Activated CD4-positive, alpha-beta T cell treated with anti-CD3 and anti-CD28 coated beads for 48 hours (primary cell): ENCODE measurements at places on chromosomes 7 and 10.

GRCh38 chr10:98956576-98957260 lies 278.9 kb downstream of the HPSE2 start:
- no peak for DNase-seq

DNA sequence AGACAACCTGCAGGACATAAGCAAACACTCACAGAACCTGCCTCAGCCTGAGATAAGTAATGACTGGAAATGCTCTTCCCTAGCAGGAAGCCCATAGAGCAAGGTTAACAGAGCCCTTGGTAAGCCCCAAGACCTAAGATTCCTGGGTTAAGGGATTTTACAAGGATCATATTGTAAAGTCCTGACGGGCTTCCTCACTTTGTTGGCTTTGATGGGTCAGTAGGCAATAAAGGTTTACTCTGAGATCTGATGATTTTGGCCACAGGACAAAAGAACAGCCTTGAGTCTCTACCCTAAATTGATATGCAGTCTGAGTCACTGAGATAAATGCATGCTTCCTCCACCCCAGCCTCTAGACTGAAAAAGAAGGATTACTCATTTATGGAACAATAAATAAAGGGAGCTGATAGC lies 270.8 kb downstream of the HTR7 start:
- no peak for DNase-seq

- DNase-seq, result no peak
Observed at GRCh38 chr7:8177109-8177933, 84.6 kb downstream of the ICA1 start.

DNA sequence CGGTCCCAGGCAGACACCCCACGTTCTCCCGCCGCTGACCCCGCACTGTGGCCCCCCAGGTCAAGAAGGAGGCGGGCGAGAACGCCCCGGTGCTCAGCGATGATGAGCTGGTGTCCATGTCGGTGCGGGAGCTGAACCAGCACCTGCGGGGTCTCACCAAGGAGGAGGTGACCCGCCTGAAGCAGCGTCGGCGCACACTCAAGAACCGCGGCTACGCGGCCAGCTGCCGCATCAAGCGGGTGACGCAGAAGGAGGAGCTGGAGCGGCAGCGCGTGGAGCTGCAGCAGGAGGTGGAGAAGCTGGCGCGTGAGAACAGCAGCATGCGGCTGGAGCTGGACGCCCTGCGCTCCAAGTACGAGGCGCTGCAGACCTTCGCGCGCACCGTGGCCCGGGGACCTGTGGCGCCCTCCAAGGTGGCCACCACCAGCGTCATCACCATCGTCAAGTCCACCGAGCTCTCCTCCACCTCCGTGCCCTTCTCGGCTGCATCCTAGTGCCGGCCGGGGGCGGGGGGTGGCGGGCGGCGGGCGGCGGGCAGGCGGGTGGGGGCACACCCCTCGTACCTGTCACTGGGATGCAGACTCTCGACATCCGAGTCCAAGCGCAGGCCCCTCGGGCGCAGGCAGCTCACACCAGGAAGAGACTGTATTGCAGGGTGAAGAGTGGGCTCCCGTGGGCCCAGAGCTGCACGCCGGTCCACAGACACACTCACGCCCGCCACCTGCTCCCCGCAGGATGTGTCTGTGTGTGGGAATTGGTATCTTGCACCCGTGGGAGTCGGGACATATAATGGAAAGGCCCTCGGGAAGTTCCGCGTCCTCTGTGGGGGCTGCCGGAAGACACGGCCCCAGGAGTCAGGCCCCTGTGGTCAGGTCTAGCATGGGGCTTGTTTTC lies 9.6 kb downstream of the MAFK start:
- DNase-seq, result no peak

GRCh38 chr7:73856941-73857340 lies 4.0 kb upstream of the TMEM270 start:
- DNase-seq, result no peak

DNA sequence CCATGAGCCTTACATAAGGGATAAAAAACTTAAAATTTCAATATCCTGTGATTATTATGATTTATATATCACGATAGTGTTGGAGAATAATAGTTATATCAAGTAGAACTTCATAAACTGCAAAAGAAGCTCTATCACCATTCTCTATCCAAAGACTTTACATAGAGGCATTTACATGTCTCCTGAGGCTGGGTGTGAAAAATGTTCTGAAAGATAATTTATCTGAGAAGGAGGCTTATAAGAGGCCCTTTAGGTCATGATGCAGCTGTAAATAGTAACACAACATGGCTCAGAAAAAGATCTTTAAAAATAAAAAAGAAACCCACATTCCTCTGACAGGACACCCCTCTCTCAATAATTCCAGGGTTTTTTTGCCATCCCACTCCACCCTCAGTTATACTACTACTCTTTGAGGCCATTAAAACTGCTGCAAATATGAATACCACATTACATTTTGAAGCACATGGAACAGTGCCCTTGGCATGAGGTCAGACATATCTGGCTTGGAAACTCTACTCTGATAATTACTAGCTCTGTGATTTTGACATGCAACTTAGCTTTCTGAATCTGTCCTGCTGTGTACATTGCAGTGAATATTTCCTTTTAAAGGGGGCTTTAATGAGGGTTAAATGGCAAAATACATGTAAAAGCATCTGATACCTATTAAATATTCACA lies 55.5 kb downstream of the SLC16A12 start:
- DNase-seq, result no peak

GRCh38 chr10:91632671-91633550 lies at the start of gene PPP1R3C:
PPP1R3C (minus strand) TSS chr10:91633071; CDS start chr10:91632969, 102 bp downstream.
- DNase-seq, result peak; percentile 74

- DNase-seq, result no peak
Observed at GRCh38 chr7:139647814-139648390, 124.4 kb downstream of the CLEC2L start.

GRCh38 chr7:64541438-64542359 lies 21.2 kb downstream of the ZNF680 start:
- DNase-seq, result no peak

DNA sequence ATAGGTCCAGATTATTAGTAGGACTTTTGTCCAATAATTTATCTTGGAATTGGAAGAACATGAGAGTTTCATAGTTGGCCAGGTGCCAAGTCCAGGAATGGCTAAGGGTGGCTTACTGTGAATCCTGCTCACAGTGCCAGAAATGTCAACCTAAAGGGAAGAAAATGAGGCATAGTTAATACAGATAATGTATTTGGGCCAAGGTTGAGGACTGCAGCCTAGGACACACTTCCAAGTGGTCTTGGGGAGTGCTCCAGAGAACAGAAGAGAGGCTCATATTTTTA lies 78.2 kb downstream of the MAPK8 start:
- DNase-seq, result no peak

- DNase-seq, result no peak
Observed at GRCh38 chr7:107744345-107744750, 406 bp downstream of the CBLL1 start.

GRCh38 chr7:47028284-47028683 lies 553.6 kb downstream of the TNS3 start:
- DNase-seq, result no peak

DNA sequence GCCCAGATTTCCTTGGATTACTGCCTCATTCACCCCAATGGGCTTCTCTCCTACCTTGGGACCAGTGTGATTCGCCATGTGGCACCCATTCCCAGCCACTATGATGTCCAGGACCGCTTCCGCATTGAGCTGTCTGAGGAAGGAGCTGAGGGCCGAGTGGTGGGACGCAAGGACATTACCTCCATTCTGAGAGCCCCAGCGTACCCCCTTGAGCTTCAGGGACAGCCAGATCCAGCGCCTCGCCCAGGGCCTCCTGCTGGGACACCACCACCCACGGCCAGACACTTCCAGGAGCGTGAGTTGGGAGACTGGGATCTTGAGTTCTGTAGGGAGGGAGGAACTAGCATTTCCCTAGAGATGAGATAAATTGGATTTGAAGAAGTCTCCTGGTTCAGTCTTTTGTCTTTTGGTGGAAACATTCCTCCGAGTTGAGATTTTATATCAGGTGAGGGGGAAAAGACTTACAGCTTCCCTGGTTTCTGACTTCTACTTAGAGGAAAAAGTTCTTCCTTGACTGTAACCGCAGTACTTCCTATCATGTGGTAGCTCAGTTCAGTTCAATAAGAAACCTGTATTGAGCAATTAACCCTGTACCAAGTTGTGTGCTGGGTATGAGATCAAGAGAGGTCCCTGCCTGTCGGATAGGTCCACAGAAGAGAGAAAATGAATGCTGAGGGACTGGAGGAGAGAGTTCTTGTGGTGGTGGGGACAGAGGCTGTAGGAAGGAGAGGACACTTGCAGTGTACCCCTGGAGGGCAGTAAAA lies 1.3 kb downstream of the MOSPD3 start:
- DNase-seq, result no peak

- no peak for DNase-seq
Observed at GRCh38 chr7:75045881-75046280, 27.7 kb downstream of the RCC1L start.

- peak; percentile 26 for DNase-seq
Observed at GRCh38 chr7:32588657-32589056, 93.4 kb downstream of the AVL9 start.

- DNase-seq, result peak; percentile 70
Observed at GRCh38 chr7:140229591-140230515, 53.1 kb upstream of the KDM7A start.

- DNase-seq, result no peak
Observed at GRCh38 chr10:66943590-66943989, 17.8 kb downstream of the LRRTM3 start.

DNA sequence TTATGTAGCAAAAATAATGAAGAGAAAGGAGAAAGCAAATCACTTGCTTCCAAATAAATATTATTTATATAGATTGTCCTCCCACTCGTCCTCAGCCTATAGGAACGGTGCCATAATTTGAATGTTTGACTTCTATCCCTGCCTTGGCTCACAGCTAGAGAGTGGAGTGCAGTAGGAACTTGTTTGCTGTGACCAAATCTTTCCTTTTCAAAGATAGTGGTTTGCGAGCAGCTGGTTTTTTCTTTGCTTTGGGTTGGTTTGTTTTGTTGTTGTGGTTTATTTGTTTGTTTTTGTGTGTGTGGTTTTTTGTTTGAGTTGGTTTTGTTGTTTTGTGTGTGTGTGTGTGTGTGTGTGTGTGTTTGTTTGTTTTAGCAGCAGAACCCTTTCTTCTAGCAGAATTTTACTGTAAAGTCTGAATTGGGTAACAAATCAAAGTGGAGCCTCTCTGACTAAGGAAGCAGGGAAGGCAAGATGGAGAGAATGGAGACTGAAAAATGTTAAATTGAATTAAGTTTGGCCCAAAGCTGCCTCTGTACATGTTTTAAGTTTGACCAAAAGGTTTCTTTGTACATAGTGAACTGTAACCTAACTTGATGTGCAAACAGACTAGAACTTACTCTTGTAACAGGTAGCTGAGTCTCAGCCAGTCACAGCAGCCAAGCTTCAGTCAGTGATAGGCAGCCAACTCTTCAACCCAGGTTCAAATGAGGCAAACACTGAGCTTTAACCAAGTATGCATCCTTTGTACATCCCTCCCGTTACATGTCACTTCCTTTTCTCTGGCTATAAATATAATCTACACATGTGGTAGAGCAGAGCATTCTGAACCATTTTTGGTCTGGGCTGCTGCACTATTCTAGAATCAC lies 149.5 kb upstream of the LRGUK start:
- no peak for DNase-seq

- no peak for DNase-seq
Observed at GRCh38 chr7:15586266-15586665, 24.5 kb upstream of the AGMO start.

GRCh38 chr7:101898106-101898505 lies 80.7 kb downstream of the CUX1 start:
- DNase-seq, result no peak

DNA sequence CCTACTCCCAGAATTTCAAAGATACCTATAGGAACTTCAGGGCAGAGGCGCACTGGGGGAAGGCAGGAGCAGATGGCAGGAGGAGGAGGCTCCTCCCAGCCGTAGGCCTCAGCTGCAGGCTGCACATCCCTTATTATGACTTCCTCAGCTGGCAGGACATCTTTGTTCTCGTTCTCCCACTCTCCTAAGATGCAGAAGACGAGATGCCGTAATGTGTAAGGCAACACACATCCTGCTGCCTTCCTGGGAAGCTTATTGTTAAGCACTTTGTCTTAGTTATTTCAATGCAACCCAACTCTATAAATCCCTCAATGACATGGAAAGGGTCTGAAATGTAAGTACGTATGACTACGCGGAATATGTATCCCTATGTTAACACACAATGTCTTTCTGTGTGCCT lies 599.8 kb upstream of the MGMT start:
- no peak for DNase-seq

- no peak for DNase-seq
Observed at GRCh38 chr10:3208481-3209406, 36.2 kb upstream of the PITRM1 start.
